ENCODE measurements at places on chromosomes 11 and 22.

GRCh38 chr11:114738954-114739353 is 60.6 kb downstream of the NXPE2 start:
- DNase-seq, result peak; percentile 4

GRCh38 chr11:75248924-75249256 is 8.3 kb downstream of the TPBGL start:
- DNase-seq, result no peak

GRCh38 chr11:75793966-75794365 is 21.0 kb upstream of the UVRAG start:
- no peak for DNase-seq

DNA sequence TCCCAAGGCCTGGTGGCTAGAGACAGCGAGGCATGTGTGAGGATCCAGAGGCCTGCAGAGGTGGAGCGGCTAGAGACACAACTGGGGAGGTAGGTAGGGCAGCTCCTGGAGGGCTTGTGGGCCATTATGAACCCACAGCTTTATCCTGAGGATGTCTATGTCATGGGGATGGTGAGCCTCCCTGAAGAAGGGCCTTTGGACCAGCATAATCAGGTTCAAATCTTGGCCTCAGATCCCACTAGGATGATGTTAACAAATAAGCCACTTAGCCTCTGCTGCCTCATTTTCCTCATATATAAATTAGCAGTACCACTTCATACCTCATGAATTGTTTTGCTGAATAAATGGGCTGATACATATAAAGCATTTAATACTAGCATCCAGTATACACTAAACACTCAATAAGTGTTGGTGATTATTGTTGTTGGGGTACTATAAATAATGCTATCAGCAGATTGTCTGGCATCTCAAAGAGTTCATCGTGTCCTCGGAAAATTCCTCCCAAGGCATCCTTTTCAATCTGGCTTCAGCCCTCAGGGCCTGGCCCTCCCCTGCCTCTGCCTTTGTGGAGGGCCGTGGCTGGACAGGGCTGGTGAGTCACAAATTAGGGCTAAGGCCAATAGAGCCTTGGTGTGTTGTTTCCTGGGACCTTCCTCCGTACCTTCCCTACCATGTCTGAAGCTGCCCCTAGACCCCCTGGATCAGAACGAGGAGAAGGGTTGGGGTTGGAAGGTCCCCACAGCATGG is 30.9 kb upstream of the LRRC32 start:
- DNase-seq, result no peak

DNA sequence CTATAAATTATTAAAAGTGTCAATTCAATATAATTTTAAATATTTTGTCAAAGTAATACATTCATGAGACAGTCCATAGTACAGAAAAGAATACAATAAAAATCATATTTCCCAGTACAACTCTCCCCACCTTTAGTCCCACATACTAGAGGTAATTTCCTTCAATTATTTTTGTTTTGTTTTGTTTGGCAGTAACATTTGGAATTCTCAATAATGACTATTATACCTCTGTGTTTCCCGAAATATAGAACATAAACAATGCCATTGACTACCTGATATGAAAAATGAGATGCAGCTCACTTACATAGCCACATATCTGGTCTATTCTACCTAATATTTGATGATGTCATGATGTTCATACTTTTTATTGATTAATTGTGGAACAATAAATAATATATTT is 24.4 kb upstream of the CASP4 start:
- DNase-seq, result no peak

GRCh38 chr11:120214581-120214980 is 3.7 kb downstream of the OAF start:
- DNase-seq, result no peak

GRCh38 chr11:112465433-112466024 is 204.9 kb upstream of the PLET1 start:
- no peak for DNase-seq

GRCh38 chr22:22025320-22026156 is 43.0 kb upstream of the TOP3B start:
- DNase-seq, result no peak

DNA sequence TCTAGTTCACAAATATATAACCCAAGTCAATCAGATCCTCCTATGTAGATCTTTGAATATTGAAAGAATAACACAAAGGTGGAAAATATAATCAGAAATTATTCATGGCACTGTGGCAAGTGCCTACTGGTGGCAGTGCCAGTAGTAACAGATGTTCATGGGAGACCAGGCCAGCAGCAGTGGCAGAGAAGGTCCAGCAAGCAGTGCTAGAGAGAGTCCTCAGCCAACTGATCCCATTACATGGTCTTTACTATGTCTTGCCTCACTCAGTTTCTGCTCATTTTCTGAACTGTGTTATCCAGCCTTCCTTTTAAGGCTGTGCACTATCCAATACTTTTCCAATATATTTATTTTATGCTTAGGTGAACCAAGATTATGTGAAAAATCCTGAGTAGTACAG is 124.9 kb downstream of the MRTFA start:
- DNase-seq, result no peak

- DNase-seq, result peak; percentile 95
Measured at GRCh38 chr11:575996-576768, at the start of gene PHRF1. TSS of gene PHRF1 (plus strand) at chr11:576470. CDS start at chr11:581513, 5,043 bp downstream.

- DNase-seq, result no peak
Measured at GRCh38 chr11:8584082-8584481, 9.9 kb downstream of the STK33 start.

DNA sequence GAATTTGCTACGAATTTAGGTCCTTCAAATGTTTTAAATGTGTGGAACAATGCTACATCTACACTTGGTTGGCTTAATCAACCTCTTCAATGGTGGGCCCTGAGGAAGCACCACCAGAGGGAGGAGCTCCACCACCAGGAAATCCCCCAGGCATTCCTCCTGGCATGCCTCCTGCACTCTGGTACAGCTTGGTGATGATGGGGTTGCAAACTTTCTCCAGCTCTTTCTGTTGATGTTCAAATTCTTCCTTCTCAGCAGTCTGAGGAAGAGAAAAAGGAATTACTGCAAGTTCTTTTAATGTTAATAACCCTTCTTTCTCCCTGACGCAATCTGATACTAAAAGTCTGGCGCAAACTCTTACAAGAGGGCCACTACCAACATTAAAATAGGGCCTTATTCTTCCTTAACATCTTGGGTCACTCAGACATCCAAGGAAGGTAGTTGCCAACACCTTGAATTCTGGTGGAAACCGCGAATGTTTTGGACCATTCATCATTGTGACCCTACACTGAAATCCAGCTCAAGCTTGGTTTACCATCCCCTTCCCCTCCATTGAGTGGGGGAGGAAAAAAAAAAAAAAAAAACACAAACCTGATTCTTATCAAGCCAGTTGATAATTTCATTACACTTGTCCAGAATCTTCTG is 4.2 kb downstream of the HSPA8 start:
- no peak for DNase-seq

- DNase-seq, result no peak
Measured at GRCh38 chr11:36501236-36501635, 8.8 kb downstream of the TRAF6 start.

DNA sequence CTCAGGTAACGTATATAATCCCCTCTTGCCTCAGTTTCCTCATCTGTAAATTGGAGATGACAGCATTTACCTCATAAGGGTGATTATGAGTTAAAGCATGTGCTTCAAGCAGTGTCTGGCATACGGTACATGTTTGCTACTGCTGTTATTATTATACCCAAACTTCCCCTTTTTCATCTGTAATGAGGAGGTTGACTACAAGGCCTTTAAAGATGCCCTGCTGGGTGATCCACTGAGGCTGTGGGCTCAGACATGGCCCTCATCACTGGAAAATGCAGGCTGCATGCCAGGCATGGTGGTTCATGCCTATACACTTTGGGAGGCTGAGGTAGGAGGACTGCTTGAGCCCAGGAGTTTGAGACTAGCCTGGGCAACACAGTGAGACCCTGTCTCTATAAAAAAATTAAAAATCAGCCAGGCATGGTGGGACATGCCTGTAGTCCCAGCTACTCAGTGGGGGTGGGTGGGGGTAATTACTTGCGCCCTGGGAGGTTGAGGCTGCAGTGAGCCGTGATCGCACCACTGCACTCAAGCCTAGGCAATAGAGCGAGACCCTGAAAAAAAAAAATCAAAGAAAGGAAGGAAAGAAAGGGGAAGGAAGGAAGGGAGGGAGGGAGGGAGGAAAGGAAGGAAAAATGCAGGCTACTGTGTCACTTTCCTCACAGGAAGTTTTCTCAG is 4.3 kb downstream of the PIK3IP1 start:
- no peak for DNase-seq

DNA sequence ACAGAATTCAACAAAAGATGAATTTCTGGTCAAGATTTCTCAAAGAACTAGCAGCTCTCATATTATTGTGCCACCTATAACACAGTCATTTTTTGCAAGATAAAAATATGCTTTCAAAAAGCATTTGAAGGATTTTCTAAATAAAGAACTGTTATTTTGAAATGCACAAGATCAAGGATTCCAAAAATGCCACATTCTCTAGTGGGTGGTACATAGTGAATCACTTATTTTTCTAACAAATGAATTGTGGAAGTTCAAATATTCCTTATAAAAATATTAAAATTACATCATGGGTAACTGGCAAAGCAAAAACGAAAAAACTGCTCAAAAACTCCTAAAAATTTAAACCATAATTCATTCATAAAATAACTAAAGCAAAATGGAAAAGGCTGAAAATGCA is 2.1 kb downstream of the RNF141 start:
- no peak for DNase-seq

- no peak for DNase-seq
Measured at GRCh38 chr11:111047374-111047773, 198.2 kb upstream of the POU2AF2 start.

- peak; percentile 75 for DNase-seq
Measured at GRCh38 chr11:726278-727220, 20.5 kb downstream of the EPS8L2 start.

- no peak for DNase-seq
Measured at GRCh38 chr22:32576553-32577253, 102.1 kb downstream of the FBXO7 start.

- no peak for DNase-seq
Measured at GRCh38 chr22:29877620-29878019, 5.4 kb upstream of the MTMR3 start.

DNA sequence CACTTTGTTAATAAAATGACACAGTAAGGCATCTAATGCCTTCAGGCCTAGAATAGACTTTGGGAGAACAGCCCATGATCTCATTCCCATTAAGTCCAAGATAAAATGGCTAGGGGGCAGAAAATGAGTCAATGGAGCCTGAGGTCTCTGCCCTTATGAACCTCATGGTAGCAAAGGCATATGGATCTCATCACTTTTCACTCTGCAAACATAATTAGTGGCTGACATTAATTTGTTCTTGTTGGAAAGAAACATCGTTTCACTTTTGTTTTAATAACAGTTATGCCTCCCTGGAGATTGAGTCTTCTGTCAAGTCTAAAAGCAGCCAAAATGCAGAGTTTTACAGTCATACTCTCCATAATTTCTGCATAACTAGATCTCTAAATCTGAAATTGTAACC is 111.8 kb upstream of the API5 start:
- DNase-seq, result no peak

DNA sequence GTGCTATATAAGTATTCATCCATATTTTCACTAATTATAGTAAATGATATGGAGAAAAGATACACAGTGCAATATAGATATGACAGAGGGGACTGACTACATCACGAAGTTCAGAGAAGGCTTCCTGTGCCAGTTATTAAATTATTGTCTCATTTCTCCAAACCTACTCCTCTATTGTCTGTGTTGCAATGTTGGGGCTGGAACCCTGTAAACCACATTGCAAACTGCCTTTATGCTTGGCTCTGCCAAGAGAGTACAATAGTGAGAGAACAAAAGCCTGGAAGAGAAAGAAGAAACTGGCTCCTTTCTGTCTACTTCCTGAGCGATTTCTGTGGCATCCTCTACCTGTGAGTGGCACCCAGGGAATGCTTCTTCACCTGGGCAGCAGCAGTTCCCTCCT is 46.4 kb downstream of the ME3 start:
- DNase-seq, result no peak

DNA sequence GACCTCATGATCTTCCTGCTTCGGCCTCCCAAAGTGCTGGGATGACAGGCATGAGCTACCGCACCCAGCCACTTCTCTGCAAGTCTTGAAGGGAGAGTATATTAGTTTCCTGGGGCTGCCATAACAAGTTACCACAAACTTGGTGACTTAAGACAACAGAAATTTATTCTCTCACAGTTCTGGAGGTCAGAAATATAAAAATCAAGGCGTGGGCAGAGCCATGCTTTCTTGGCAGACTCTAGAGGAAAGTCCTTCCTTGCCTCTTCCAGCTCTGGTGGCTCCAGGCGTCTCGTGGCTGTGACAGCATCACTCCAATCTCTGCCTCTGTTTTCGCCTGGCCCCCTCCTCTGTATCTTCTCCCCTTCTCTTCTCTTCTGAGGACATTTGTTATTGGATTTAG is 110.2 kb upstream of the NAV2 start:
- no peak for DNase-seq
